CD4-positive, alpha-beta T cell treated with Interleukin-4 for 4 hours (primary cell): ENCODE measurements at places on chromosomes 2 and 18.

- no peak for DNase-seq
These were observed 35.7 kb upstream of the MAT2A start for GRCh38 chr2:85503168-85503850.

DNA sequence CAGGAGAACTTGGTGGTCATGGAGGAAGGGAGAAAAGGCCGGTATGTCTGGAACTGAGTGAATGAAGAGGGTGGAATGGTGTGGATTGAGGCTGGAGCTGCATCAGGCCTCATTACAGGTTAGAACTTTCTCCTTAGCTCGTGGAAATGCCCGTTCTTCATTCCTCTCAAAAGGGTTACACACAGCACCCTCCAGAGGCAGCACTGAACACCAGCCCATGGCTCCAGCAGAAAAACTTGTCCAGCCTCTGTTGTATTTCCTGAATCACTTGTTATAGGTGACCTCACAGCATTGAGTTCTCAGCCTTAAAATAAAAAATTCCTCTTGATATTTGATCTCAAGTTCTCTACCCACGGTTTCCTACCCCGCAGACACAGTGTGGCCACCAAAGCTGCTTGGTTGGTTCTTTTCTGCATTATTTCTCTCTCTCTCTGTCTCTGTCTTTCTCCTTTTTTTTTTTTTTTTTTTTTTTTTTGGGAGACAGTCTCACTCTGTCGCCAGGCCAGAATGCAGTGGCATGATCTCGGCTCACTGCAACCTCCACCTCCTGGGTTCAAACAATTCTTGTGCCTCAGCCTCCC is 89.6 kb downstream of the ITGB1BP1 start:
- no peak for DNase-seq

- DNase-seq, result no peak
These were observed 50.5 kb downstream of the USP37 start for GRCh38 chr2:218517434-218518206.

- no peak for DNase-seq
These were observed 471.5 kb downstream of the EPHA4 start for GRCh38 chr2:221100467-221101089.

- DNase-seq, result no peak
These were observed 1668.7 kb downstream of the SUCLG1 start for GRCh38 chr2:82790206-82791021.

DNA sequence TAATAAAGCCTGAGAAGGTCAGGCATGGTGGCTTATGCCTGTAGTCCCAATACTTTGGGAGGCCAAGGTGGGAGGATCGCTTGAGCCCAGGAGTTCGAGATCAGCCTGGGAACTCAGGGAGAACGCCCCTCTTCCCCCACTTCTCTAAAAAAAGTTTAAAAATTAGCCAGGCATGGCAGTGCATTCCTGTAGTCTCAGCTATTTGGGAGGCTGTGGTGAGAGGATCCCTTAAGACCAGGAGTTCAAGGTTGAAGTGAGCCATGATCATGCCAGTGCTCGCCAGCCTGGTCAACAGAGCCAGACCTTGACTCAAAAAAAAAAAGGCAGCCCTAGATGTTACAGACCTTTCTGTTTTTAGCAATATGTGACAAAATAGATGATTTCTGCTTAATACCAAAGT is 83.4 kb downstream of the AP1S3 start:
- no peak for DNase-seq

DNA sequence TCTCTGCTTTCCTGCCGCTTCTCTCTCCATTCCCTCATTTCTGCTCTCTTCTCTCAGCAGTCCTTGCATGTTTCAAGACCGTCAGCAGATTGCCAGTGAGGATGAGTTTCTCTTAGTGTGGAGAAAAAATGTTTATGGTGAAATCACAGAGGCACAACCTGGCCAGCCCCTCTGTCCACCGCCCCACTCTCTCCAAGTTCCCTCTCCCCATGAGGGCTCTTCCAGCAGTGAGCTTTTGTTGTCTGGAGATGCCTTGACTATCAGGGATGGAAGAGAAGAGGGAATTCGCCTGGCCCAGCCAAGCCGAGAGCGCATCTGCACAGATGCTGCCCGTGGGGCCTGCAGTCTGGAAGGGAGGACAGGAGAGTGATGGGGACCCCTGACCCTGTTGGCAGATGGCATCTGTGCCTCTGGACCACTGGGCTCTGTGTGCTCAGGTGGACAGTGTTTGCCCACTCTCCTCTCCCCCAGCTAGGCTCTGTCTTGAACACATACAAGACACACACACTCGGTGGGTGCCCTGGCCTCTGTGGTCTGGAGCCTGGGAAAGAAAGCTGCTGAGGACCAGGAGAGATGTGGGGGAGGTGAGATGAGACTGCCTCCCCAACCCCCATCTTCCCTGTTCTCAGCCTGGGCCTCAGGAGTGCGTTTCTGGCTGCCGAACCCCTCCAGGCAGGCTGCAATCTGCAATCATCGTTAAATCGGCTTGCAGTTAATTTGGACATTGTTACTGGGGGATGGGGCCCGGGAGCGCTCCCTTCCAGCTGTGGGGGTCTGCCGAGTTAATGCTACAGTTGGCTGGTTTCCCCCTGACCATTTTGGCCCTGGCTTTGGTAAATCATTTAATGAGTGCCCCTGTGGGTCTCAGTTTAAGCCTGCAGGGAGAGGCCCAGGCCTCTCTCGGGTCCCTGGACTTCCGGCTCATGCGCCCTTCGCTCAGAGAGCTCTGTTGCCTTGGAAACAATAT is 4.5 kb downstream of the ITM2C start:
- no peak for DNase-seq

GRCh38 chr18:11249391-11249790 is 100.0 kb upstream of the PIEZO2 start:
- no peak for DNase-seq

- no peak for DNase-seq
These were observed 150.2 kb upstream of the EPAS1 start for GRCh38 chr2:46146866-46147502.

DNA sequence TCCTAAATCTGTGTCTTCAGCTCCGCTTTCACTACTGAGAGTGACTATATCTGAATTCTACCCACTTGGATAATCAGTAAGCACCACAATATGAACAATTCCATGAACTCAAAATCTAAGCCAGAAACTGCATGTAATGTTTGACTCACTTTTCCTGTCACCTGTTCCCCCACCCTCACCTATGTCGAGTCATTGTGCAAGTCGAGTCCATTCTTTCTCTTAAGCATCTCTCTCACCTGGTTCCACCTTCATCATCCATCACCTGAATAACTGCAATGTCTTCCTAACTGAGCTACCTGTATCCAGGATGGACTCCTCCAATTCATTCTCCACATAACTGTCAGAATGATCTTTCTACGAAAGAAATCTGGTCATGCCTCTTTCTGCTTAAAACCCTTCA is 58.2 kb downstream of the PPP1R1C start:
- no peak for DNase-seq

GRCh38 chr2:239159476-239159911 is 241.3 kb downstream of the HDAC4 start:
- DNase-seq, result no peak
